Hypothalamus (tissue), 51 donors: ENCODE measurements at places on chromosomes 1 and 21.

DNA sequence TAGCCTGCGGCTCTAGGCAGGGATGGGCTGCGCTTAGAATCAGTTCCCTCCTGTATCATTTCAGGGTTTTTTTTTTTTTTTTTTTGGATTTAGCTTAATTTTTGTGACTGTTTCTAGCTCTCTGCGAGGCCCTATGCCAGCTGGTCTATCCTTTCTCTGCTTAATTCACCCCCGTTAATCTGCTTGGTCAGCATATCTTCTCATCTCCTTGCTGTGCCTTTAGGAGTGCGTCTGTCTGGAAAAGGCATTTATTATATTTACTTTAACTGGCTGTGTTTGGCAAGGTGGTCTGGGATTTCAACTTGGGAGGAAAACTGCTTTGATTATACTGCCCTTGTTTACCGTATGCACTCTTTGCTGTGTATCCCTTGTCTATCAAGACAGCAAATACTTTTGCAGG is 184.8 kb upstream of the KIAA0040 start:
- DNase-seq, result no peak

GRCh38 chr1:202214089-202214843 is 20.7 kb downstream of the LGR6 start:
- DNase-seq, result no peak

- DNase-seq, result no peak
Observed at GRCh38 chr1:116314305-116314919, 58.6 kb upstream of the ATP1A1 start.

- DNase-seq, result no peak
Observed at GRCh38 chr1:247131236-247131635, 27.1 kb upstream of the ZNF669 start.

- DNase-seq, result no peak
Observed at GRCh38 chr1:223834660-223835263, 11.0 kb downstream of the TP53BP2 start.

GRCh38 chr1:246355411-246356230 is 151.5 kb downstream of the SMYD3 start:
- DNase-seq, result no peak

- peak; percentile 50 for DNase-seq
Observed at GRCh38 chr1:206489980-206490770, 17.2 kb upstream of the RASSF5 start.

- no peak for DNase-seq
Observed at GRCh38 chr21:36584980-36585940, 105.3 kb upstream of the CLDN14 start.

DNA sequence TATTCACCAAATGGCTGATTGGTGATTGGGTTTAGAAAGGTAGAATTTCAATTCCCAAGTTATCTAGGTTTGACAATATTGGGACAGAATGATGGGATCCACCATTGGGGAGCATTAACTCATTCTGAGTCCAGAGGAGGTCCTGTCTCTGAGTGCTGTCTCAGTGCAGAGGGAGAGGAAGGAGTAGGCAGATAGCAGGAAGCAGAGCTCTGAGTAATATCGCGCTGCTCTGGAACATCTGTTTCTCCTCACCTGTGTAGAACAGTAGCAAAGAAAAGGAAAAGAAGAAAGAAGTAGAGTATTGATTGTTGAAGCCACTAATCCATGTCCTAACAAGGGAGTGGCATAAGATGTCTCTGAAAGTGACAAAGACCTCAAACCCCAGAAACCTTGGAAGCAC is 1657.8 kb downstream of the MRPL39 start:
- DNase-seq, result no peak

GRCh38 chr21:29332461-29333362 is 34.0 kb downstream of the BACH1 start:
- no peak for DNase-seq

DNA sequence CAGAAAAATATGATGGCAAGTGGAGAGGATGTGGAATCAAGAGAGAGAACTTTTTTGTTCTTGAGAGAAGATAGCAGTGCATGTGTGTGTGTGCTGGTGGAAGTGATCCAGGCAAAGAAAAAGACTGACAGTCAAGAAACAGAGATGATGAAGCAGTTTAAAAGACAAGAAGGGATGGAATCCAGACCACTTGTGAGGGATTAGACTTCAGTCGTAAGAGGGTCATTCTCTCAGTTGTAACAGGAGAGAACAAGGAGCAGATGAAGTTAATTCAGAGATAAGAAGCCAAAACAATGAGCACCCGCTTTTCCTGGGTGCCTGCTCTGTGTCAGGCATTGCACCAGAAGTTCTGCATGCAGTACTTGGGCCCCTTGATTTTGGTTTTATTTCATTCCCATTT is 76.6 kb downstream of the RNF220 start:
- no peak for DNase-seq

DNA sequence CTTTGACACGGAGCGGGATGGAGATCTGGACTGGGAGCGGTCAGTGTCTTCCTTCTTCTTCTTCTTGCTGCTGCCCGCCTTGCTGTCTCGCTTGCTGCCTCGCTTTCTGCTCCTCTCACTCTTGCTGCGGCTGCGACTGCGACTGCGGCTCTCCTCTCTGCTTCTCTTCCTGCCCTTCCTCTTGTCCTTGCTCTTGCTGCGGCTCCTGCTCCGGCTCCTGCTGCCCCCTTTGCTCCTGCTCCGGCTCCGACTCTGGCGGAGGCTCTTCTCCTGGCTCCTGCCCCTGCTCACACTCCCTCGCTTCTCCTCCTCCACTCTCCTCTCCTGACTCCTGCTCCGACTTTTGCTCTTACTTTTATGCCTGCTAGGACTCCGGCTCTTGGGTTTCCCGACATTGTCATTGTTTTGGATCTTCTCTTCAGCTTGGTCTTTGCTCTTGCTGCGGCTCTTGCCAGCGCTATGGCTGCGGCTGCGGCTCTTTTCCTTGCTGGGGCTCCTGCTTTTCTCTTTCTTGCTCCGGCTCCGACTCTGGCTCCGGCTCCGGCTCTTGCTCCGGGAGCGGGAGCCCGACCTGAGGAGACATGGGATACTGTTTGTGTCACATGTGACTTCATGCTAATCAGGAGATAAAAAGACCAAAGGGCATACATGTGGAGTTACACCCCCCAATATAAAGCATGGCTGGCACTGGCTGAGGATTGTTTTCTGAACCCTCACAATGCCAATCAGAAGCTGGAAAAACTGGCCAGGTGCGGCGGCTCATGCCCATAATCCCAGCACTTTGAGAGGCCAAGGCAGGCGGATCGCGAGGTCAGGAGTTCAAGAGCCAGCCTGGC is 25.2 kb upstream of the TMEM200B start:
- no peak for DNase-seq

DNA sequence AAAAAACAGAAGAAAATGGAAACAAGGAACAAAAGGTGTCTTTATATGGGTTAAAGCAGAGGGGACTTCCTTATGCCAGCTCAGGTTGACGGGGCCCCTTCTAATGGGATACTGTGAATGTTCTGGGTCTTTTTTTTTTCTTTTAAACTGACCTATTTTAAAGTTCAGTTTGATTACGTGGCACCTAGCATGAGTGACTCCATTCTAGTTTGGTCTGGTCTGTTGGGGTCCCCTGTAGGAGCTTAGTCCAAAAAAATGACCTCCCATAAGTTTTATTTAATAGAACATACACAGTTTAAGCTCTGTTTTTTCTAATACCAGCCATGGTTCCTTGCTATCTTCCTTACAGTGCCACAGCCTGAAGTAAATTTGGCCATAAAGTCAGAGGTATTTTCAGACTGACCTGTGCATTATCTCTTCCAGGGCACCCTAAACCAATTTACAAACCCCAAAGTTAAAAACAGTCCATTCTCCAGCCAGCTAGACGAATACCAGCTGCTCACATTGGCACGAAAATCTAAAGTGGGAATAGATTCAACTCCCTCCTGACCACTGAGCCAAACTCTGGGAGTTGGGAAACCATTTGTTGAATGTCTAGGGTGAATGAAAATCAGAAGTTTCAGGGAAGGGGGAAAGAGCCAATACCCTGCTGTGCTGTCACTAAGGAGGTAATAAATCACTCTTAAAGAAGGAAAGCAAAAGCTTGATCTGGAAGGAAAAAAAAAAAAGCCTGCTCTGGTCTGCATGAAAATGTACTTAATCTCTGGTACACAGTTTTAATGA is 42.4 kb downstream of the AKNAD1 start:
- DNase-seq, result peak; percentile 7

DNA sequence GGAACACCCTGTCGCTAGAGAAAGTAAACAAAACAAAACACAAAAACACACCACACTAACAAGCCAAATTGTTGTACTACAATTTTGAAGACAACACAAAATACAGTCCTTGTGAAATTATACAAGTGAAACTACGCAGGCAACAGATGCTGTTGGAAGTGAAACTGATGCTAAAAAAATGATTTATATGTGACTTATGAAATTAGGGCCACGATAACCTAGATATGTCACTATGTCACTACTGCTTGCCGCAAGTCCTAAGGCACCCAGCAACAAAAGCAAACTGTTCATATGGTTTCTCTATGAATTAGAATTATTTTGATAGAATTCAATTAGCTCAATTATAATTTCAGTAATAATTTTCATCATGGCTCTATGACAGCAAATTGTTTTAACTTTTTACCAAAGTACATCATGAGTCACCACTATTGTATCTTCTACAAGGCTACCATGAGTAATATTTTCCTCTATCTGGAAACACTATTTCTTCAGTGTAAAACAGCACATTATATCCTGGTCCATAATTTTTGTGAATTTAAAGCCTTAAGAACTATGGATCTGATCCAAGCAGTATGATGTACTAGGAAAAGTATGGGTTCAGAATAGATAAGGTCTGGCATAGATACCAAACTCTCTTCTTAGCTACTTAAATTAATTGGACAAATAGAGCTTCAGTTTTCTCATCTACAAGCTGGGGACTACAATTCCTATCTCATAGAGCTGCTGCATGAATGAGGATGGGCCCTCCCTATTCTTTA is 216.3 kb downstream of the COL11A1 start:
- no peak for DNase-seq

- no peak for DNase-seq
Observed at GRCh38 chr1:228753287-228753686, 18.0 kb downstream of the RHOU start.

DNA sequence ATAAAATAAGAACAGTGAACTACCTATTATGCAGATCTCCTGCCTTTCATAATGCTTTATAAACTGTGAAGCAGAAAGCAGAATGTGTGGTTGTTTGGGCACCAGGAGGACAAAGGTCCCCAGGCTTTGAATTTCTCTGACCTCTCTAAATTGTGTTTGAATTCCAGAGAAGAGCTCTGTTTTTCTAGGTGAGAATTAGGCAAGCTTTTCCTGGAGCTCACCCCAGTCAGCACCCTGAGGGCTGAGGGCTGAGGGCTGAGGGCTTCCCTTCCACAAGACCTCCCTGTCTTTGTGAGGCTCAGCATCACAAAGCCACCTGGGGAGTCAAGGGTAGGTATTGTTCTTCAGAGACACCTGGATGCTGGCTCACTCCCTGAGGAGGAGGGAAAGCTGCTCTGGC is 45.5 kb upstream of the LRIG2 start:
- no peak for DNase-seq
